ENCODE measurements at places on chromosomes 12 and 14.

- no peak for DNase-seq
These were observed 127.5 kb downstream of the MED13L start for GRCh38 chr12:116150001-116150400.

GRCh38 chr12:49487605-49488004, 51.2 kb upstream of the KCNH3 start:
- no peak for DNase-seq

DNA sequence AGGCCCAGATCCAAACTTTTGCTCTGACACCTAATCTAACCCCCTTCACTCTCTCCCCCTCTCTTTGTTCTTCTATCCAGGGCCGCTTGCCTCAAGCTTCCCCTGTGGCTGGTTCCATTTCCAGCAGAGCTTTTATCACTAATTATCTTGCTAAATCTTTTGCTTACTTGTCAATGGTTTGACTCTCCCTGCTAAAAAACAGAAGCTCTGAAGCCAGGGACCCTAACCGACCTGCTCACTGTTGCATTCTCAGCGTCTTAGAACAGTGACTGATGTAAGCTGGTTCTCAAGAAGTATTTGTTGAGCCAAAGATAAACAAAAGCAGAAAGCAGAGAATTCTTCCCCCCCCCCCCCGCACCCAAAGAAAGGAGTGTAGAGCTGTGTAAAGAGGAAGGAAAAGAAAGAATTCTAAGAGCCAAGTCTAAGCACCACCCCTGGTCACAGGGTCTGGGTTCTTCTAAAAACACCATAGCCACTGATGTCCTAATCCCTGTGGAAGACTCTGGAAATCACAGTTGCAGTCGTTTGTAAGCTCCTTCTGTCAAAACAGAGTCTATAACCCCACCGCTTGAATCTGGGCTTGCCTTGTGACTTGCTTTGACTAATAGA, 385.8 kb downstream of the MED13L start:
- DNase-seq = no peak

GRCh38 chr14:54316652-54317051, 80.2 kb upstream of the CDKN3 start:
- no peak for DNase-seq

GRCh38 chr14:92613008-92613658, 99.6 kb downstream of the RIN3 start:
- DNase-seq = no peak

GRCh38 chr12:32107359-32108267, 966 bp downstream of the BICD1 start:
- DNase-seq = no peak

GRCh38 chr12:86712425-86712843, 456.2 kb upstream of the MGAT4C start:
- peak; percentile 96 for DNase-seq

DNA sequence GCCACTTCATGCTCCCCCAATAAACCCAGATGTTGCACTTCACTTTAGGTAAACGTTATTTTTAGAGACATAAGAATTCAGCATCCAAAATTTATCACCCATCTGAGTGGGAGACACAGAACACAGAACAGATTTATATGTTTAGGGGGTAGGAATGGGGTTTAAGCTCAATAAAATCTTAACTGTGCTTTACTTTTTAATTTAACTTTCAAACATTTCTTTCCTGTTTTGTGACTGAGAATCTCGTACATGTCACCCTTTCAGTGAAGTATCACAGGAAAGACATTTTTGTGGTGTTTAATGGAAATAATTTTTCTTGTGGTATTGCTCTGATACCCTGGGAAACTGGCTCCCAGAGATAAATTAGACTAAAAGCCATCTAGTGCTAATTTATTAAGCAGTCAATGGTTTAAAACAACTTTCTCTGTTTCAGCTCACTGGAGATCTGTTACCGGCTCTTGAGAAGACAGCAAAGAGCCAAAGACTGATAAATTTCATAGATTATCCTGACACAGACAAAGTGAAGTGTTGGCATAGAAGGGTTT, 148.0 kb upstream of the BMP4 start:
- no peak for DNase-seq

- DNase-seq = no peak
These were observed 49.9 kb downstream of the HELB start for GRCh38 chr12:66352197-66352596.

DNA sequence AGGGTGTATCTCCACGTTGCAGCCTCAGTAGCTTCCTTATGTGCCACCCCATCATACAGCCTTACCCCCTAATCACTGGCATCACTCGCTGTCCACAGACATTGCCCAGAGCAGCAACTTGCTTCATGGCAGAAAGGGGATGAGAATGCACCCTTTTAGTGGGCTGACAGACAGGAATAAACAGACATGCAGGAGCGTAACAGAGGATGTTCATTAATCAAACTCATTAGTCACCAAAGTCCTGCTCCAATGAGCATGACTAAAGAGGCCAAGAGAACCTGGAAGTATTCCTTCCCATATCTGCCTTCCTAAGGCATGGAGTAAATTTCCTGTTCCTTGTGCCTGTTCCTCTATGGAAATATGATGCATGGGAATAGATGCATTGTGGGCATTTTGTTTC, 197.0 kb downstream of the PHLDA1 start:
- no peak for DNase-seq

GRCh38 chr14:51167587-51168214, 72.3 kb upstream of the TMX1 start:
- peak; percentile 75 for DNase-seq

- no peak for DNase-seq
These were observed at the start of gene ITGA5 for GRCh38 chr12:54419088-54419887. Gene ITGA5, minus strand, starts transcription at chr12:54419266. Its CDS starts 68 bp downstream, at chr12:54419198.

- DNase-seq = no peak
These were observed at the start of gene MYBPC1 for GRCh38 chr12:101594700-101595099. Gene MYBPC1, plus strand, starts transcription at chr12:101594971. Its CDS starts 100 bp downstream, at chr12:101595071.

DNA sequence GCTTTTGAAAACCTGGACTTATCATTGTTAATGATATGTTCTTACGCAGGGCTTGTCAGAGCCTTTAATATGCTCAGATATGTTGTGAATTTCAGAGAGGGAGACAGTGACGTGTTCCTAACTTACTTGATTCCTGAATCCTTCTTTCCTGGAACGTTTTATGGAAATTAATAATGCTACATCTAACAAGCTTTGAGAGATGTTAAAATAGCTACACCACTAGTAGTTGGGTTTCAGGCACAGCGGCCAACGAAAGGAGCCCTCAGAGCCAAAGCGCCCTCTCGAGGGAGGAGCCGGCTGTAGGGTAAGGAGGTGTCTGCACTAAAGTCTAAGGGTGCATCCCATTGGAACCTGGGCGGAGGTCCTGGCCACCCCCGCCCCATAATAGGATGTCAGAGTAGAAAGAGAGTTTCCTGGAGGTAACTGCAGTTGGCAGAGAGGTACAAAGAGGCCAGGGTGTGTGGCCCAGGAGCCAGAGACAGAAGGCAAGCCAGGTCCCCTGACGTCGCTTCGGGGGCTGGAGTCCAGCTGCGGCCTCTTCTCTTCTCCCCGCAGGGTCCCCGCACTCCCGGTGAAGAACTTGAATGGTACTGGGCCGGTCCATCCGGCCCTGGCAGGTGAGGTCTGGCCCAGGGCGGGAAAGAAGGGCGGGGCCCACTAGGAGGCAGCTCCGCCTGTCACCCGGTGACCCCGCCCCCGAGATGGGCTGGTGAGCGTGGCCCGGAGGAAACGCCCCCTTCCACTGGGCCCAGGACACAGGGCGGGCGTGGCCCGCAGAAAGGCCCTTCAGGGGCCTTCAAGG, 36.3 kb downstream of the DTX1 start:
- no peak for DNase-seq

DNA sequence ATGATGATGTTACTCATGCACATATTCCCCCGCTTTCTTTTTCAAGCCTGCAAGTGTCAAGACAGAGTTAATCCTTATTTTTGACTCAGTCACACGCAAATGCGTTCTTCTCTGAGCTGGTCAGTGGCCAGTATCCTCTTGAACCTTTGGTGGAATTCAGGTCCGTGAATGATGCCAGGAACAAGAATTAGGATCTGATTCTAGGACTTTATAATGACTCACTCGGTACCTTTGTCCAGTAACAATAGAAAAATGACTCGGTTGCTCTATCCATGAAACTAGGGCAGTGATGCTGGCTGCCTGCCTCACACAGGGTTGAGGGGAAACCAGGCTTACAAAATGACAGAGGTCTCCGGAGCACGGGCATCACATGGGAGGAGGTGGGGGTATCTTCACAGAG, 185.8 kb upstream of the NUDT4 start:
- no peak for DNase-seq

DNA sequence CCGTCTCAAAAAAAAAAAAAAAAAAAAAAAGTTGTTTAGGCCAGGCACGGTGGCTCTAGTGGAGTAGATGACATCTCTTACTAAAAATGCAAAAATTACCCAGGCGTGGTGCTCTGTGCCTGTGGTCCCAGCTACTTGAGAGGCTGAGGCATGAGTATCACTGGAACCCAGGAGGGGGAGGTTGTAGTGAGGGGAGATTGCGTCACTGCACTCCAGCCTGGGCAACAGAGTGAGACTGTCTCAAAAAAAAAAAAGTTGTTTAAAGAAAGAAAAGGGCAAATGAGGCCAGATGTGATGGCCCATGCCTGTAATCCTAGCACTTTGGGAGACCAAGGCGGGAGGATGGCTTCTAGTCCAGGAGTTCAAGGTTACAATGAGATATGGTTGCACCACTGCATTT, 36.6 kb upstream of the SPPL3 start:
- DNase-seq = no peak

- DNase-seq = no peak
These were observed 74.1 kb downstream of the PITPNM2 start for GRCh38 chr12:123076604-123077297.

DNA sequence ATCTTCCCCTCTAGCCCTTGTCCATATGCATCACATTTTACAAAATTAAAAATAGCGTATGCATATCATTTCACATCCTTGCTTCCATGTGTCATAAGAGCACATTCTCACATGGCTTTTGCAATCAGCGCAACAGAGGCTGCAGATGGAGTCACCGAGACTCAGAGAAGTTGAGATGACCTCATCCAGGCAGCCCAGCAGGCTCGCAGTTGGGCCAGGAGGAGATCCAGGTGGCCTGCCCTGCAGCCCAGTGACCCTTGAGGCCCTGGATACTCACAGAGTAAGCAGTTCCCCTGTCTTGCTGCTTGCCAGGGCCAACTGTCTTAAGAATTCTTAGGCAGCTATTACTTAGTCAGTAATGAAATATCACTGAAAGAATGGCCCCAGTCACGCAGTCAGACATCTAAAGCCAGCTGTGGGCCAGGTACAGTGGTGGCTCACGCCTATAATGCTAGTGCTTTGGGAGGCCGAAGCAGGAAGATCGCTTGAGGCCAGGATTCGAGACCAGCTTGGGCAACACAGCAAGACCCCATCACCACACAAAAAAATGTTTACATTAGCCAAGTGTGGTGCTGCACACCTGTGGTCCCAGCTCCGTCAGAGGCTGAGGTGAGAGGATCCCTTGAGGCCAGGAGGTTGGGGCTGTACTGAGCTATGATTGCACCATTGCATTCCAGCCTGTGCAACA, 9.1 kb downstream of the CAMKK2 start:
- peak; percentile 18 for DNase-seq

- DNase-seq = no peak
These were observed 254.2 kb upstream of the FKBP4 start for GRCh38 chr12:2540535-2540941.

- no peak for DNase-seq
These were observed 44.6 kb upstream of the C12orf42 start for GRCh38 chr12:103540319-103540718.

DNA sequence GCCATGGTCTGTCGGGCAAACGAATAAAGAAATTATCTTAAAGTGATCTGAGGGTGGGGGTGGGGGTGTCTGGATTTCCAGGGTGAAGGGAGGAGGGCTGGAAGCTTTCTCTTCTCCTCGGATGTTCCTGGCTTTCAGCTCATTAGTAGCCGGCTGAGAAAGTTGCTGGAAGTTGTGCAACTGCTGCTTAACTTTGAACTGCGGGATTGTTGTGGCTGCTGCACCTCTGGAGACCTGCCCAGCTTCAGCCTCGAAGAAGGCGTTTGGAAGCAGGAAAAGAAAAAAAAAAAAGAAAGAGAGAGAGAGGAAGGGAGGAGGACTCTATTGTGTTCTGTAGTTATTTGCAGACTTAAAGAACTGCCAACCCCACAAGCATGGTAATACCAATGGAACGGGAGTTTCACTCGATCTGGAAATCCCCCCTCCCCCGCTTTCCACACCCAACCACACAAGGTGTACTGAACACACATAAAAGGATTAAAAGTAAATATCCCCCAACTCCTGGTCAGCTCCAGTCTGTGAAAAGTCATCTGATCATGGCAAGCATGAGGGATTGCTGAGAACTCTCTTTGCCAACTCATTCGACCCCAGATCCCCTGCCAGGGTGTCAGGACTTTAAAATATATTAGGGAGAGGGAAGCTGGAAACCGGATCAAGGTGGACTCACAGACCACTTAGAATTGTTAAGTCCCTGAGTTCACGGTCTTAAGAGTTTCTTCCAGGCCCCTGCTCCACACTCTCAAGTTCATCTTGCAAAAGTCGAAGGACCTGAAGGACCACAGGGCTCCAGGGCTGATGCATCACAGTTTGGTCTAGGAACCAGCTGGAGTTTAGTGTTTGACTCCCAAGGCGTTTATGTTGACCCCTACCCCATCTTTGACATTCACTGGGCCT, at the start of gene RASSF9:
Gene RASSF9 (minus strand): TSS at position 213 of the 894 bp plus-strand sequence. CDS start 208 bp downstream, at position 5.
- DNase-seq = peak; percentile 87

DNA sequence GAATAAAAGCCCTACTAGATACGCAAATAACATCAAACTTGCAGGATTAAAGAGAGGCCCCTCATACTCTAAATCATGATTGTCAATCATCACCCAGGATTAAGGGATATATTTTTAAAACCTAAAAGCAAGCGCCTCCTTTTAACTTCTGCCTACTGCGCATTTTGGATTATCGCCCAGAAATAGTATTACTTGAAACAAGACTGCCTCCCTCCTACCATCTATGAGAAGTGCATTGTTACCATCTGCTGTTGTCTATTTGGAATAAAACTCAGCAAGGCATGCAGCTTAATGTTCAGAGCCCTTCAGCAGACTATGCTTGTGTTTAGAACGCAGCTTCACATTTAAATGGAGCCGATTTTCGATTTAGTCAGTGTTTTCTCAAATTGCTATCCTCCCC, 79.6 kb downstream of the EXOC5 start:
- DNase-seq = no peak

GRCh38 chr12:109800536-109800935, 32.7 kb downstream of the TRPV4 start:
- DNase-seq = no peak

DNA sequence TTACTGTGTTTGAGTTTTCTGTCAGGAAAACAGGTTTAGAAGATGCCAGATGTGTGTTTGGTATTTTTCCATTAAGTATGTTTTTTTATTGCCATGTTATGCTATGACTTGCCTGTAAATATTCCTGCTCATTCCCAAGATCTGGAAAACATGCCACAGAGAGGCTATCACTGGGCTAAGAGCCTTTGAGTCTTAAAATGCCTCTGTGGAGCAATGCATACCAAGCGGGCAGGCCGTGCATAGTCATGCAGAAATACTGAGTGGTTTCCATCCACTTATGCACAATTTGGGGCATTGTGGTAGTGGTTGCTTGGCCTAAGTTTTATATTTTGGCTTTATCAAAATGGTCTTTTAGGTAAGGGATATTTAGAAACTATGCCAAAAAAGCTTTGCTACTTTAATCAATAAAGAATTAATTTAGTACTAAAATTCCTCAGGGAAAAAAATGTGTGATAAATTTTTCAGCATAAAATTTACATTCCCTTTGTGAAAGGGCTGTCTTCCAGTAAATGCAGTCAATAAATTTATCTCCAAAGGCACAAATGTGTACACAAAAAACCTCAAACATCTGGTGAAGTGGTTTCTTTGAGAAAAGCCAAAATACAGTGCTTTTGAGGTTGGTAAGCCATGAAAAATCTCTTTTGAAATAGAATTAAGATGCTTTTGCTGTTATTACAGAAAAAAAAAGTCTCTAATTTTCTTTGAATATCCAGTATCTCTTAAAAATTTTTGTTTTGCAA, 341.3 kb upstream of the FBXO33 start:
- DNase-seq = no peak
